AG20443 (cell line): ENCODE measurements at places on chromosomes 16 and 17.

DNA sequence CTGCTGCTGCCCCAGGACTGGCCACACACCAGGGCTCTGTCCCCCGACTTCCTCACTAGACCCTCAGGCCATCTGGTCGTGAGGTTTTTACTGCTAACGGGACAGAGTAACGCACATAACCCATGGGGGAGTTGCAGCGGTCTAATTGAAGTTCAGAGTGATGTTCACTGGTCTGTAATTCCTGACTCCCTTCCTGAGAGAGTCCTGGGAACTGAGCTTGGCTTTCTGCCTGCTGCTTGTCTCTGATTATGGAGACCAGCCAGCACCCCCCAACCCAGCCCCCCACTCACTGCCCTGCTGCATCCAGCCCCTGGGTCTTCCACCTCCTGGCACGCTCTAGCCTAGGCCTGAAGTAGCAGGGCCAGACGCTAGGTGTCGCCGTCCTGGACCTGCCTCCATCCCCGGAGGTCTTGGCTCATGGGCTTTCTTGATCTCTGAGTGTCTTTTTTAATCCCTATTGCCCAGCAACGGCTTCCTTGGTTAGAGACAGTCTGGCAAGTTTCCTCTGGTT is 192.9 kb downstream of the CCDC182 start:
- peak; percentile 46 for DNase-seq

DNA sequence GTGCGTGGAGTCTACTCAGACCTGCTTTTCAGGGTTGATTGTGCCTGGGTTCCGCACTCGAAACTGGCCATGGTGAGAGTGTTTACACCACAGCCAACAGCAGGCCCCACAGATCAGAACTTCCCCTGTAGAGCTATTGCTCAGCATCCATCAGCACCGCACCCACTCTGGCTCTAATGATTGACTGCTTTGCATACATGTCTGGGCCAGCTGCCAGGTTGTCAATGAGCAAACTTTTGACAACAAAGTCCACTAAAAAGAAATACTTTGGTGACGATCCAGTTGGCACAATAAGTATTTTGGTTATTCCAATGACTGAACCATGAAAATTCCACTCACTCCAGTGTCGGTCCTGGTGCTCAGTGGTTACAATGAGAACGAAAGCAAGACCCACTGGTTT is 190.7 kb downstream of the FOXL1 start:
- DNase-seq = no peak

DNA sequence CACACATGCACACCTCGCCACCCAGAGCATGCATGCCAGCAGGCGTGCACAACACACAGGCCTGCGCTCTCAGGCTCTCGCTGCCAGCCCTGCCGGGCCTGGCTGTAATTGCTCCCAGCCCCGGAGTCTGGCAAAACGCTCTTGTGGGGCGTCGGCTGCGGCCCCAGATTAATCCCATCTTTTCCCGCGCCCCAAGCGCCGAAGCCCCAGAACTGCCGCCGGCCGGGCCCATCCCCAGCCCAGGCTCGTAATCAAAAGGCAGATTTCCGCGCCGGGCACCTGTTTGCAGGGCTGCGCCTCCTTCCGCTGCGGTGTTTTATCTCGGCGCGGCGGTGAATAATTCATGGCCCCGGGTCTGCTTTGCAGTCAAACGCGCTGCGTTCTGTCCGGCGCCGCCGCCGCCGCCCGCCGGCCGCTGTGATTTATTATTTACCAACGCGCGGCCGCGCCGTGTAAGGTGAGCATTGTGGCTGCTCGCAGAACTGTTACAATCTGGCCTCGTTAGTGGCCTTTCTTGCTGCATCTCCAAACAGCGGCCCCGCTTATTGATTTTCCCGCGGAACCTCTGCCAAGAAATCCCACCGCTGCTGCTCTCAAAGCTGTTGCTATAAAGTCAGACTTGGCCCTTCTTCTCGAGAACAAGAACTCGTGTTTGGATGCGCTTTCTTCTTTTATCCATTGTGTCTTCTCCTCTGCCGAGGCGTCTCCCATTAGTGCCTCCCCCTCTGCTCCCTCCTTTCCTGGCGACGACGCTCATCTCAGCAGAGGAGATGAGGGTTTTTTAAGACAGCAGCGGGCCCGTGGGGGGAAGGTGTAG is 126.1 kb downstream of the IRX5 start:
- peak; percentile 72 for DNase-seq

- no peak for DNase-seq
Observed at GRCh38 chr16:47067203-47067602, 76.5 kb downstream of the NETO2 start.

DNA sequence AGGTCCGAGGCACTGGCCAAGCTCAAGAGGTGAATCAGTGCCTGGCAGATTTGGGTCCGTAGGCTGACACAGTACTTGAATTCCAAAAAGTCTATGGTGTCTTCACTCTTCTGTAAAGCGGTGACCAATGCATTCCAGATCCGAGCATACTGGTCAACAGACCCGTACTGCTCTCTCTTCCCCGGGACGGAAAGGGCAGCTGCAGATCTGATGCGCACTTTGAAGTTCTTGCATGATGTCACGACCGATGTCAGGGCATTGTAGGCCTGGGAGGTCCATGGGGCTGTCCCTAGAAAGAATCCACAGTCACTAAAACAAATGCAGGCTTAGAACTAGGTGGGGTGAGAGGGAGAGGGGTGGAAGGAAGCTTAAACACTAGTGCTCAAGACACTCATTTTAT is 34.9 kb downstream of the HEATR6 start:
- DNase-seq = no peak
